ENCODE measurements at places on chromosomes 13 and 19.

DNA sequence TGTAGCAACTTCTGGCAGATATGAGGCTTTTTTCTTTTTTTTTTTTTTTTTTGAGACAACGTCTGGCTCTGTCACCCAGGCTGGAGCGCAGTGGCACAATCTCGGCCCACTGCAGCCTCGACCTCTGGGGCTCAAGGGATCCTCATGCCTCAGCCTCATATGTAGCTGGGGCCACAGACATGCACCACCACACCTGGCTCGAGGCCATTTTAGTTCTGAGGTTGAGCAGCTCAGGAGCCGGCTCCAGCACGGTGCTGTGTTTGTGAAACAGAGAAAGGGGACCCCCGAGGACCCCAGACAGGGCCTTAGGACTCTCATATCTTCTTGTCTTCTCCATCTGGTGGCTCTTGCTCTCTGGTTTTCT is 3.4 kb upstream of the FLT3LG start:
- DNase-seq, result no peak

GRCh38 chr19:54459282-54460229 is 4.0 kb downstream of the LENG9 start:
- DNase-seq, result no peak

GRCh38 chr13:100230769-100231149 is 141.9 kb downstream of the PCCA start:
- no peak for DNase-seq

GRCh38 chr19:9909251-9909650 is 27.1 kb downstream of the OLFM2 start:
- DNase-seq, result no peak

DNA sequence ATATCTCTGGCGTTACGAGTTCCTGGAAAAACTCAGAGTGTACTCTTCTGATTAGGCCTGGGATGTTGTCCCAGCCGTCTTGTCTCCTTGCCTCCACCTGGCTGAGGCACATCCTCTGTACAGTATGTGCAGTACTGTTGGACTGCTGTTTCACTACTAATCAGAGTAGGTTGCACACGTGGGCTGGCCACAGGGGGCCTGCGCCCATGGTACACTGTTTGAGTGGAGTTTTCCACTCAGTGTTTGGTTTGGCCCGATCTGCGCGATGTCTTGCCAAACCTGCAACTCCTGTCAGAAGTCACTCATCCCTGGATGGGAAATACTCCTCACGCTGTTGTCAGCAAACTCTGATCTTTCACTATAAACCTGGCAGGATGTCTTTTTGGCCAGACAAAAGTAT is 189.6 kb upstream of the CSNK1A1L start:
- DNase-seq, result no peak

Data from fibroblast of lung (primary cell).